Activated naive CD8-positive, alpha-beta T cell treated with anti-CD3 and anti-CD28 coated beads for 36 hours (primary cell): ENCODE measurements at places on chromosomes 11 and 22. TPM values are rescaled to one million over a fixed set of nuclear protein-coding genes. Genes with fewer than 3 reads are reported as not detected.

Gene IFITM10
- total RNA-seq, result not detected

Gene DRD4
- 0.37 TPM for total RNA-seq

Gene PKDREJ
- total RNA-seq, result not detected

Gene SLC25A1
- 47.9 TPM for total RNA-seq

DNA sequence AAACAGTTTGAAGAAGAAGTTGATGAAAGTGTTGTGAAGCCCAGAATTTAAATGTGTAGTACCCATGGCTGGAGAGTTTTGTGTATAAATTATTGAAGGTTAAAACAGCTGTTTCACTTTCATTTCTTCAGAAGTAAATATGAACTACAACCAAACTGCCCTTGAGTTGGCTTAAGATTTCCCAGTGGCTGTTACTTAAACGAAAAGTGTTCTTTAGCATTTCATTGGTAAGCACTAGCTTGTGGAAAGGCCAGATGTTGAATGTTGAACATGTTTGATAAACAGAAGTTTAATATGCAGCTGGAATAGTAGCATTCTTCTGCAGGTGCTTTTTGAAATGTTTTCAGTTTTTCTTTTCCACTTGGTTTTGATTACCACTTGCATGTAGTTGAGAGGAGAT is 83.2 kb upstream of the TNRC6B start:
- no peak for DNase-seq

DNA sequence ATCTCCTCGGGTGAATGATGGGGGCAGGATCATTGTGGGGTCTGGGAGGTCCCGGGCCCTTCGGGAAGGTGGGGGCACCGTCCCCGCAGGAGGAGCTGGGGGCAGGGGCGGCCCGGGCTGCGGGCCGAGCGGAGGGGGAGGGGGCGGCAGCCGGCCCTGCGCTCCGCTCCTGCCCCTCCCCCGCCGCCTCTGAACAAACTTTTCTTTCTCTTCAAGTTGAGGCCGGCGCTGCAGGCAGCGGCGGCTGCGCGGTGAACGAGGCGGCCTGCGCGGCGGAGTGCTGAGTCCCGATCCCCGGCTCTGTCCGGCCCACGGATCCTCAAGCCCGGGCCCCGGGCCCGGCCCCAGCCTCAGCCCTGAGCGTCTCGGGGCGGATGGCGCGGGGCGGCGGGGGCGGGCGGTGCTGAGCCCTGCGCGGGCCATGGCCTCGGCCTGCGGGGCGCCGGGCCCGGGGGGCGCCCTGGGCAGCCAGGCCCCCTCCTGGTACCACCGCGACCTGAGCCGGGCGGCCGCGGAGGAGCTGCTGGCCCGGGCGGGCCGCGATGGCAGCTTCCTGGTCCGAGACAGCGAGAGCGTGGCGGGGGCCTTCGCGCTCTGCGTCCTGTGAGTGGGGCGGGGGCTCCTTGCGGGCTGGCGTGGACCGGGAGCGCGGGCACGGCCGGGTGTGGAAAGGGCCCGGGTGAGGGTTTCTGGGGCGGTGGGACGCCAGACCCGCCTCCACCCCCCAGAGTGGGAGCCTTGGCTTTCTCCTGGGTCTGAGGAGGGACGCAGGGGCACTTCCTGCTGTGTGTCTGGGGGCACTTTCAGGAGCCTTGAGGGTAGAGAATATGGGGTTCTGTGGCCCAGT is at the start of gene INPPL1:
Gene INPPL1 (plus strand): TSS at position 204 of the 847 bp plus-strand sequence. CDS start 218 bp downstream, at position 422.
- DNase-seq, result peak; percentile 53

GRCh38 chr11:110818032-110818687 is 105.9 kb upstream of the ARHGAP20 start:
- peak; percentile 36 for DNase-seq

- no peak for DNase-seq
Measured at GRCh38 chr11:44028401-44028800, 19.4 kb upstream of the ACCSL start.

DNA sequence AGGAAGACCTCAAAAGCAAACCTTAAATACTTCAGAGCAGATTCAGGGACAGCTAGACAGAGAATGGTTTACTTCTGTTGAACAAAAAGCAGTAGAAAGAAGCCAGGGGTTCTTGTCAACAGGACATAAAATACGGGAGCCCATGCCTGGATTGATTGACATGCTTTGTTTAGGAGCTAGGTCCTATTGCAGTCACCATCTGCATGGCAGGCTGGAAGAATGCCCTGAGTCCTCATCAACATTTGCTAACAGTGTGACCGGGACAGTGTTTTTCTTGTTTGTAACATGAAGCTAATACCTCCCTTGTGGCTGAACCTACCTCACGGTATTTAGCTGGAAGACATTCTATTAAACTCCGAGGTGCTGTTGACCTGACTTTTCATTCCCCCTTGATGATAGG is 225.4 kb downstream of the NTM start:
- DNase-seq, result no peak

GRCh38 chr11:85668157-85668556 is 3.2 kb upstream of the CREBZF start:
- no peak for DNase-seq

DNA sequence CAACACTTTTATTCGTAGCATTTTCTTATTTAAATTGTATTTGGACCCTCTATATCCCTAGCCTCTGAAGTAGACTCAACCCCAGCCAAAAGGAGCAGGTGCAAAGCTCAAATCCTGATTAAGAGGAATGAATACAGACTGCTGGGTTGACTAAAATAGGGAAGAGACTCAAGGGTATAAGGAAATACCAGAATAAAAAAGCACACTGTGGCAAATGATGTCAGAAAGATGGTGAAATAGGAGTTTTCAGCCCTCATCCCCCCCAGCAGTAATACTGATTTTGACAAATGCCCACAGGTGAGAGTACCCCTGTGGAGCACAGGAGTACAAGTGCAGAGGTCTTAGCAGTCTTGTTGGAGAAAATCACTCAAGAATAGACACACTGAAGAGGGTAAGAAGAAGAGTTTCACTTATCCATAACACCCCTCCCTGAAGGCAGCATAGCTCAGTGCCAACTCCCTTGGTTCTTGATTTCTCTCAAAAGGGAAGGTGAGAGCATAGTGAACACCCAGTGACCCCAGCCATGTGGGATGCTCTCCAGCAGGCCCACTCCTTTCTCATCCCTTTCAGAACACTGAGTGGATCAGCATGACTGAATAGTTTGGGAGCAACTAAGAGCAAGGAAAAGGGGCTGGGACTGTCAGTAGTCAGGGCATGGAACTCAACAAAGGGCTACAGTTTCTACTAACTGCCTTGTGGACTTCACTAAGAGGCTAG is 71.7 kb downstream of the TBC1D22A start:
- no peak for DNase-seq

GRCh38 chr11:122724520-122724919 is 69.0 kb downstream of the UBASH3B start:
- DNase-seq, result no peak

GRCh38 chr22:33054001-33054675 is 4.0 kb downstream of the SYN3 start:
- no peak for DNase-seq

- no peak for DNase-seq
Measured at GRCh38 chr22:43505896-43506295, 94.1 kb downstream of the MPPED1 start.

DNA sequence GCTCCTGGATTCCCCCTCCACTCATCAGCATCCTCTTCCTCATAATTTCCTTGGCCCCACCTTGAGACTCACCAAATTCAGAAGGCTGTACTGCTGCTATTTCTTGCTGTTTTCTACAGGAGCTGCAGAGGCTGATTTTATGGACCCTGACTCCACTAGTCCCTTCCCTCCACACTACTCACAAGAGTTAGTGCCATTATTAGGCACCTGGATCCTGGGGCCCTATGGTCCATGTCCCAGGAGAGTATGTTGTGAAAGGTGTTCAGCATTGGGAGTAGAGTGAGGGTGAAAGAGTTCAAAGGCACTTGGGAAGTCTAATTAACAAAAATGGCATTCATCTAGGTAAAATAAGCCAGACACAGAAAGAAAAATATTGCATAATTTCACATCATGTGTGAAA is at the start of gene OR56A4:
Gene OR56A4 (minus strand): TSS at position 101 of the 400 bp plus-strand sequence. CDS start 3,954 bp downstream, outside the sequence.
- no peak for DNase-seq

GRCh38 chr11:128963744-128964325 is 21.2 kb upstream of the TP53AIP1 start:
- DNase-seq, result no peak

GRCh38 chr11:46120346-46121300 is 631 bp downstream of the PHF21A start:
- DNase-seq, result peak; percentile 24
